ENCODE measurements at places on chromosomes 5 and 9.

DNA sequence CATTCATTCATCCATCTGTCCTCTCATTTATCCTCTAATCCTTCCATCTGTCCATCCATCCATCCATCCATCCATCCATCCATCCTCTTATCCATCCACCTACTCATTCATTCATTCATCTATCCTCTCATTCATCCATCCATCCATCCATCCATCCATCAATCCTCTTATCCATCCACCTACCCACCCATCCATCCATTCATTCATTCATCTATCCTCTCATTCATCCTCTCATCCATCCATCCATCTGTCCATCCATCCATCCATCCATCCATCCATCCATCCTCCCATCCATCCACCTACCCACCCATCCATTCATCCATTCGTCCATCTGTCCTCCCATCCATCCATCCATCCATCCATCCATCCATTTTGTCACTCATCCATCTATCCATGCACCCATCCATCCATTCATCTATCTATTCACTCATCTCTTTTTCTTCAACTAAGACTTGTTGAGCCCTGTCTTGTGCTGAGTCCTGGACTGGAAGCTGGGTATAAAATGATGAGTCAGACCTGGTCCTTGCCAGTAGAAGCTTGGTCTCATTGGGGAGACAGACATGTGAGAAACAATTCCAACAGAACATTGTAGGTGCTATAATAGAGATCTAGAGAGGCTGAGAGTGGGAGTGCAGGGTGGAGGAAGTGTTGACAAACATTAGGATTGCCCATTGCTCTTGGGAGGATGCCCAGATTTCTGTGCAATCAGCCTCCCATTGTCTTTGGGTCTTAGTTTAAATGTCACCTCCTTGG lies 55.0 kb upstream of the IER5L start:
- DNase-seq: no peak

- DNase-seq: no peak
These were observed 51.7 kb downstream of the CCNH start for GRCh38 chr5:87361031-87361445.

GRCh38 chr5:59055745-59056448 lies 473.0 kb downstream of the RAB3C start:
- DNase-seq: no peak

- DNase-seq: no peak
These were observed 324.7 kb upstream of the GRAMD2B start for GRCh38 chr5:126098330-126099017.

GRCh38 chr5:129074903-129075302 lies 19.6 kb upstream of the ISOC1 start:
- no peak for DNase-seq

DNA sequence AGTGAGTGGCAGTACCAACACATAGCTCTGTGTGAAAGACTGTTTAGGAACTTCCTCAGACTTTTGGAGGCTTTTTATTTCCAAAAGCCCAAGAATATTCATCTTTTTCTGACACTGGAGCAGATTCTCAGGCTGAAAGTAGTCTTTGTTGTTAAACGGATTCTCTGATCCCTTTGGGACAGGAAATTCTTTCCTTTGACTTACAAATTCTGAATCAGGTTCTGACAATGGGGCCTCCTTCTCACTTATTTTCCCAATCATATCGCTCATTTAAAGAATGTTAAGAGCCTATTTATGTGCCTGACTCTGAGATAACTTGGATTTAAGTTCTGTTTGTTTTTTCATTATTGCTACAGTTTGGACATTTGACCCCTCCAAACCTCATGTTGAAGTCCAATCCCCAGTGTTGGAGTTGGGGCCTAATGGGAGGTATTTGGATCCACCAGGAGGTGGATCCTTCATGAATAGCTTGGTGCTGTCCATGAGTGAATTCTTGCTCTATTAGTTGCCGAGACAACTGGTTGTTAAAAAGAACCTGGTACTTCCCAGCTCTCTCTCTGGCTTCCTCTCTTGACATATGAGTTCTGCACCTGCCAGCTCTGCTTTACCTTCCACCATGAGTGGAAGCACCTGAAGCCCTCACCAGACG lies 4.1 kb upstream of the ADGRV1 start:
- DNase-seq: no peak

Measured in T47D (cell line).